Upper lobe of left lung (tissue), 6 donors: ENCODE measurements at places on chromosomes 1 and 21. TPM values are rescaled to one million over a fixed set of nuclear protein-coding genes. Genes with fewer than 3 reads are reported as not detected.

The SYCP1 gene
- not detected for total RNA-seq

The LY9 gene
- 3.2 TPM for total RNA-seq

The LCK gene
- 25.1 TPM for total RNA-seq

DNA sequence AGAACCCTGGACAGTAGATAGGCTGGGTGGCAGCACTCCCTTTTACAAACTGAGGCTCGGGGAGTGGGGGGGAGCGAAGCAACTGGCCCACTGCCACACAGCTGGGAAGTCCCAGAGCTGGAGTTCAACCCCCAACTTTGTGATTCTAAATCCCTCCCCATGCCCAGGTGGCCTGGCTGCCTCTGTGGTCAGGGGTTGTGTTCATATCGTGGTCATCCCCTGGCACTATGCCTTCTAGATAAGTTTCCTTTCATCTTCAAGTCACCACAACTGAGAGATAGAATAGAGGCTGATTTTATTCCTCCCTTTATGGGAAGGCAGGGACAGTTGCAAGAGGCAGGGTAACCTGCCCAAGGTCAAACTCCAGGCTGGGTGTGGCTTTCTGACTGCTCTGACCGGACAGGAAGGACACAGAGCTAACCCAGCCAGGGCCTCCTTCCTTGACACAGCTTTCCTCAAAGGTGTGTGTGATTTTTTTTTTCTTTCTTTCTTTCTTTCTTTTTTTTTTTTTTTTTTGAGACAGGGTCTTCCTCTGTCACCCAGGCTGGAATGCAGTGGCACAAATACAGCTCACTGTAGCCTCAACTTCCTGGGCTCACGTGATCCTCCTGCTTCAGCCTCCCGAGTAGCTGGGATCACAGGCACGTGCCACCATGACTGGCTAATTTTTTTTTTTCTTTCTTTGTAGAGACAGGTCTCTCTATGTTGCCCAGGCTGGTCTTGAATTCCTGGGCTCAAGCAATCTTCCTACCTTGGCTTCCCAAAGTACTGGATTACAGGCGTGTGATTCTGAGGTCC is 18.4 kb upstream of the TNFRSF1B start:
- no peak overlapping the region for H3K4me3 ChIP-seq
- peaks cover 55% of the 10 kb centered on the region for H3K4me1 ChIP-seq
- H3K27ac ChIP-seq: peak overlapping the region; percentile 53

GRCh38 chr1:155657463-155657862 is 31.1 kb downstream of the YY1AP1 start:
- no peak overlapping the region for H3K4me3 ChIP-seq
- H3K27me3 ChIP-seq: no peaks in the 10 kb centered on the region
- no peaks in the 10 kb centered on the region for H3K4me1 ChIP-seq
- H3K36me3 ChIP-seq: peaks cover 41% of the 10 kb centered on the region
- no peak overlapping the region for H3K27ac ChIP-seq

DNA sequence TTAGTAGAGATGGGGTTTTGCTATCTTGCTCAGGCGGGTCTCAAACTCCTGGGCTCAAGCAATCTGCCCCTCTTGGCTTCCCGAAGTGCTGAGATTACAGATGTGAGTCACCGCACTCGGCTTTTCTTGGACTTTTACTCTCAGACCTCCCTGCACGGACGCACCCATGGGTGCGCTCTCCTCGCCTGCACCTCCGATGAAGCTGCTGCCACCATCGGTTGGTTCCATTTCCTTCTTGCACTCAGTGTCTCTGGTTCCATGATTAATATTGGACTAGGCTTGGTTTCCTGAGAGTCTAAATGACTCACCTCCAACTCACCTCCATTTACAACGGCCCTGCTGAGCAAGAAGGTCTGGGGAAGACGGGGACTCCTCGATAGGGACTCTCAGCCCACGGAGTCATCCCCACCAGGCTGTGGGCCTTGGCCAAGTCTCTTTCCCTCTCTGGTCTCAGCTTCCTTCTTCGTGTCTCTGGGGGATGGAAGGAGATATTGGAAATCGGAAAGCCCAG is 6.7 kb upstream of the TNFRSF8 start:
- peaks cover 8% of the 10 kb centered on the region for H3K4me1 ChIP-seq
- H3K36me3 ChIP-seq: no peaks in the 10 kb centered on the region
- H3K27me3 ChIP-seq: no peaks in the 10 kb centered on the region
- H3K4me3 ChIP-seq: no peak overlapping the region
- DNase-seq: no peak

DNA sequence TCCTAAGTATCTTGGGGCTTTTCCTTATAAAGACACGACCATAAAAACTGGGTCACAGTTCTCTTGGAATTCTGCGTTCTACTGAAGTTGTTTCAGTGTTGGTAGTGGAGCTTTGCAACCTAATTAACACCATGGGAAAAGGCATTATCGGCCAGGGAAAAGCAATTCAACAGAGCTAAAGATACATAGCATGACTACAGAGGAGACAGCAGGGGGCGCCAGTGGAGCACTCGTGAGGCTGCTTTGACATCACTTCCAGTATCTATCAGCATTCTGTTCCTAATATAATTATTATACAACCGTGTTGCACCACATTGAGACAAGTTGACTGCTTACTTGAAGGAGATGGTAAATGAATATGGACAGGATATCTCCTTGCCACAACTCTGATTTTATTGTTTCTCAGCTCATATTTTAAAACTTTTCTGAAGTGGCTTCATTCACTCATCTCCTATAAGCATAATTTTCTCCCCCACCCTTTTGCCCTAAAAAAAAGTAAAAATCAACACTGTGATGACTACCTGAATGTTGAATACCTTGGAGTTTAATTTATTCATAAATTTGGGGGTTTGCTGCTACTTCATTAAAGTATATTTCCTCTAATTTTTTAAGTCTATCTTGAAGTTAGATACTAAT is 39.4 kb downstream of the ZP4 start:
- no peaks in the 10 kb centered on the region for H3K27me3 ChIP-seq
- H3K27ac ChIP-seq: no peak overlapping the region
- H3K4me1 ChIP-seq: no peaks in the 10 kb centered on the region
- H3K4me3 ChIP-seq: no peak overlapping the region

DNA sequence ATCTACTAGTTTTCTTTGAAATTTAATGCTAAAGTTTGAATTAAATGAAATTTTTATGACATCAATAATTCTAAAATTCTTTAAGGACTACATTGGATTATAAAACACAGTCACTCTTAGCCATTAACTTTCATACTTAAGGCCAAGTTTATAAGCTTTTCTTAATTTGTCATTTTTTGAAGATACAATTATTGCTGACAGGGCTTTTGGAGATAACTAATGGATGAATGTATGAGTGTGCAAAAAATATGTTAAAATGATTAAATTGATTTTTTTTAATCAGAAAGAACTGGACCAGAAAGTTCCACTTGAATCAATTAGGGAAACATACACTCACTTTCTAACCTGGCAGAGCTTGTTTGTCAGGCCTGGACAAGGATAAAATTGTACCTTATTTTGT is 70.3 kb upstream of the CHODL start:
- H3K4me1 ChIP-seq: no peaks in the 10 kb centered on the region
- H3K27ac ChIP-seq: no peak overlapping the region
- DNase-seq: no peak
- H3K27me3 ChIP-seq: no peaks in the 10 kb centered on the region
- H3K36me3 ChIP-seq: no peaks in the 10 kb centered on the region

DNA sequence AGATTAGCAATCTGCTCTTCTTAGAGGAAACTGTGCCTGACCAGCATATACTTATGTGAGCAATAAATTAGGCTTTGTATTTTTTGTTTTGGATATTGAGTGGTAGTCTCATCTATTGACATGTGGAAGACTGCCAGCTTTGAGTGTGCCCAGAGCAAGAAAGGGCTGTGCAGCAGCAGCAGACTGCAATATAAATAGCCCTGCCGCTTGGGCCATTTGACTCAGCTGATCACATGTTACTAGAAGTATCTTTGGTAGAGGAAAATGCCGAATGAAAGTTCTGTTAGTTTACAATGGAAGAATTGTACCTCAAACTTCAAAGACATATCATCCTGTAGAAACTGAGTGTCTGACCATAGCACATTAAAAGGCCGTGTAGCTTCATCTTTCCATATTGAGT is 9.1 kb upstream of the PSMB2 start:
- H3K36me3 ChIP-seq: no peaks in the 10 kb centered on the region
- no peak for DNase-seq
- no peaks in the 10 kb centered on the region for H3K4me1 ChIP-seq
- H3K27ac ChIP-seq: no peak overlapping the region
